Suprapubic skin (tissue), 4 donors: ENCODE measurements at places on chromosomes 2 and 18.

GRCh38 chr2:168920504-168921157 lies 19.5 kb downstream of the G6PC2 start:
- H3K4me1 ChIP-seq, result no peaks in the 10 kb centered on the region
- no peaks in the 10 kb centered on the region for H3K36me3 ChIP-seq
- no peak for DNase-seq
- no peak overlapping the region for H3K4me3 ChIP-seq
- no peaks in the 10 kb centered on the region for H3K27me3 ChIP-seq
- no peak overlapping the region for H3K27ac ChIP-seq

- DNase-seq, result no peak
- H3K36me3 ChIP-seq, result no peaks in the 10 kb centered on the region
- peaks cover 3% of the 10 kb centered on the region for H3K4me1 ChIP-seq
- no peak overlapping the region for H3K27ac ChIP-seq
- H3K27me3 ChIP-seq, result peaks cover 13% of the 10 kb centered on the region
- no peak overlapping the region for H3K4me3 ChIP-seq
Measured at GRCh38 chr18:47413327-47413726, 161.9 kb upstream of the SKOR2 start.

- no peaks in the 10 kb centered on the region for H3K27me3 ChIP-seq
- H3K36me3 ChIP-seq, result no peaks in the 10 kb centered on the region
- no peak overlapping the region for H3K27ac ChIP-seq
Measured at GRCh38 chr2:96148410-96149217, 3.4 kb upstream of the DUSP2 start.

- H3K4me1 ChIP-seq, result no peaks in the 10 kb centered on the region
- H3K27me3 ChIP-seq, result no peaks in the 10 kb centered on the region
- DNase-seq, result no peak
- no peak overlapping the region for H3K4me3 ChIP-seq
- H3K27ac ChIP-seq, result no peak overlapping the region
- no peaks in the 10 kb centered on the region for H3K36me3 ChIP-seq
Measured at GRCh38 chr2:38935568-38936172, 46.0 kb downstream of the ARHGEF33 start.

- H3K4me3 ChIP-seq, result no peak overlapping the region
- no peak overlapping the region for H3K27ac ChIP-seq
- H3K27me3 ChIP-seq, result peaks cover 90% of the 10 kb centered on the region
- H3K4me1 ChIP-seq, result peaks cover 66% of the 10 kb centered on the region
Measured at GRCh38 chr2:199461711-199462346, 4.1 kb upstream of the SATB2 start.

GRCh38 chr2:30877833-30878232 lies 70.6 kb upstream of the CAPN13 start:
- H3K4me3 ChIP-seq, result no peak overlapping the region
- no peak overlapping the region for H3K27ac ChIP-seq
- no peaks in the 10 kb centered on the region for H3K36me3 ChIP-seq
- no peaks in the 10 kb centered on the region for H3K4me1 ChIP-seq

DNA sequence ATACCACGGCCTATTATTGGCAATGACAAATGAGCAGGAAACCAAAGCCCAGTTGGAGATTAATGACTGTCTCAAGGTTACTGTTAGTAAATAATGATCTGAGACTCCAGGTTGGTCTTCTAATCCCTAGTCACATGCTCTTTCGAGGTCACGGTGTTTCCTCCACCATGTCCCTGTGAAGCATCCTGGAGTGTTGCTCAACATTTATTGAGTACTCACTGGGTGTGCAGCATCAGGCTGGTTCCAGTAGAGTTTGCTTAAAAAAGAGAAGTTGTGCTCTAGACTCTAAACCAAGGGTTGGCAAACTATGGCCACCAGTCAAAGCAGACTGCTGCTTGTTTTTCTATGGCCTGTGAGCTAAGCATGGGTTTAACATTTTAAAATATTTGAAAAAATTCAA lies 263.8 kb upstream of the ATP5MC3 start:
- H3K36me3 ChIP-seq, result no peaks in the 10 kb centered on the region
- no peak for DNase-seq
- no peak overlapping the region for H3K4me3 ChIP-seq
- H3K27ac ChIP-seq, result no peak overlapping the region
- H3K27me3 ChIP-seq, result no peaks in the 10 kb centered on the region
- no peaks in the 10 kb centered on the region for H3K4me1 ChIP-seq

DNA sequence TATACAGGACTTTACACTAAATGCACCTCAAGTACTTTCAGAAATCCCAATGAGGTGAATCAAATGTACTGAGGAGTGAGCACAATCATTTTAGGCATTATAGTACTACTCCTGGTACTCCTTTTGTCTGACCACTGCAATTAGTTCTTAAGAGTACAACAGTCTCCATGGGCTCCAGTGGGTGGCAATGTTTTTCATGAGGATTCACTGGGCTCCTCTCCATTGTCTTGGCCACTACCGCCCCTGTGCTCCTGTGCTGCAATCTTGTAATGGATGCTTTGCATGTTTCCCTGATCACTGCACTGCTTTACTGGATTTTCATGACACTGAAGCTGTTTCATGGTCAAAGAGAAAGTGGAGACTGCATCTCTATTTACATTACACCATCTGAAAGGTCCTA lies 268.5 kb upstream of the ZSWIM2 start:
- H3K4me1 ChIP-seq, result no peaks in the 10 kb centered on the region
- H3K27ac ChIP-seq, result no peak overlapping the region
- no peak overlapping the region for H3K4me3 ChIP-seq
- no peaks in the 10 kb centered on the region for H3K36me3 ChIP-seq
- DNase-seq, result no peak

- no peak overlapping the region for H3K27ac ChIP-seq
- H3K27me3 ChIP-seq, result no peaks in the 10 kb centered on the region
Measured at GRCh38 chr2:216732334-216732733, 37.0 kb upstream of the IGFBP5 start.

GRCh38 chr2:162328424-162329157 lies 10.1 kb upstream of the IFIH1 start:
- no peaks in the 10 kb centered on the region for H3K27me3 ChIP-seq
- H3K27ac ChIP-seq, result no peak overlapping the region

- no peak overlapping the region for H3K4me3 ChIP-seq
- H3K4me1 ChIP-seq, result no peaks in the 10 kb centered on the region
- no peaks in the 10 kb centered on the region for H3K27me3 ChIP-seq
- no peak overlapping the region for H3K27ac ChIP-seq
- no peaks in the 10 kb centered on the region for H3K36me3 ChIP-seq
Measured at GRCh38 chr18:41436772-41437171, 518.3 kb upstream of the PIK3C3 start.

GRCh38 chr2:80269806-80270205 lies 34.7 kb downstream of the LRRTM1 start:
- no peak overlapping the region for H3K27ac ChIP-seq
- no peaks in the 10 kb centered on the region for H3K4me1 ChIP-seq
- no peaks in the 10 kb centered on the region for H3K27me3 ChIP-seq
- DNase-seq, result no peak
- H3K36me3 ChIP-seq, result no peaks in the 10 kb centered on the region

- peaks cover 52% of the 10 kb centered on the region for H3K36me3 ChIP-seq
- H3K27me3 ChIP-seq, result no peaks in the 10 kb centered on the region
- no peaks in the 10 kb centered on the region for H3K4me1 ChIP-seq
- no peak overlapping the region for H3K4me3 ChIP-seq
- DNase-seq, result no peak
Measured at GRCh38 chr2:38808677-38809076, 30.7 kb downstream of the GEMIN6 start.

- H3K4me3 ChIP-seq, result no peak overlapping the region
- no peaks in the 10 kb centered on the region for H3K36me3 ChIP-seq
- peaks cover 24% of the 10 kb centered on the region for H3K4me1 ChIP-seq
- no peak overlapping the region for H3K27ac ChIP-seq
- DNase-seq, result peak; percentile 76
Measured at GRCh38 chr2:240397924-240398645, 37.4 kb upstream of the GPC1 start.

DNA sequence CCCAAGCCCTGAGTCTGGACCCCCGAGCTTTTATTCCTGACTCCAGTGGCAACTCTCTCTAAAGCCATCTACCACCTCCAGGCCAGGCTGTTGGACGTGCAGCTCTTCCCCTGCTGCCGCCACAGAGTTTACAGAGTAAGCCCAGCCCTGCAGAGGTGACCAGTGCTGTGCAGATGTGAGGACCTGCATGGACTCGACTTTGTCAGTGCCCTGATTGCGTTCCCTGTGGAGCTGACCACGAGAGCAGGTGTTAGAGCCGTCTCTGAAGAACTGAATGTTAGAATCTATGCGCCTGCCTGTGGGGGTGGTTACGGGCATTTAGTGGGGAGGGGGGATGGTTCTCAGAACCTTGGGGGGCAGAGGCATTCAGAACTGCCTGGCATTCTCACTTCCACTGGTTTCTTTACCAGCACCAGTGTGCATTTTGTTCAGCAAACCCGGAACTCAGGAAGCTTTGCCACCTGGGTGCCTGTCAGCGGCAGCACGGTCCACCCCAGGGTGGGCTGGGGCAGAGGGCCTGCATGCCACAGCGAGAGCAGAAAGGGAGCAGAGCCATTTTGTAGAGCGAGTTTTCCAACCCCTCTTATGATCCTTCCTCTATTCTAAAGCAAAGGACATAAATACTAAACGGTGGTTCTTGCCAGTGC lies 137.9 kb downstream of the KLHL29 start:
- H3K27me3 ChIP-seq, result no peaks in the 10 kb centered on the region
- H3K36me3 ChIP-seq, result no peaks in the 10 kb centered on the region
- no peak overlapping the region for H3K27ac ChIP-seq
- H3K4me1 ChIP-seq, result peaks cover 44% of the 10 kb centered on the region
- no peak overlapping the region for H3K4me3 ChIP-seq

DNA sequence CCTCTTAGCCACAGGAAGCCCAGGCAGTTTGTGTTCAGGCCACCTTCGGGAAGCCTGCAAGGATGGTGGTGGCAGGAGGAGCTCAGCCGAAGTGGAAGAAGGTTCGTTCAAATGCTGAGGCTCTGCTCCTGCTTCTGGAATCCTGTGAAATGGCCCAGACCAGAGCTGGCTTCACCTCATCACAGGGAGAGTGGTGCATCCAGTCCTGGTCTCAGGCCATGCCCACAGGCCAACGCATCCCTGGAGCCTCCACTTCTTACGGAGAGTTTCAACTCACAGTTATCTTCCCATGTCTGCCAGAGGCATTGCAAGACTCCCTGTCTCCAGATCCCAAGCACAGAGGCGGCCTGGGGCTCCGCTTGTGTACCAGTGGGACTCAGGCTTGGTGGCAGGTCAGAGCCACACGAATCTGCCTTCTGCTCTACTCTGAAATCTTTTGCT lies 82.3 kb downstream of the NDUFA10 start:
- H3K27me3 ChIP-seq, result no peaks in the 10 kb centered on the region
- no peak overlapping the region for H3K4me3 ChIP-seq
- no peaks in the 10 kb centered on the region for H3K4me1 ChIP-seq

DNA sequence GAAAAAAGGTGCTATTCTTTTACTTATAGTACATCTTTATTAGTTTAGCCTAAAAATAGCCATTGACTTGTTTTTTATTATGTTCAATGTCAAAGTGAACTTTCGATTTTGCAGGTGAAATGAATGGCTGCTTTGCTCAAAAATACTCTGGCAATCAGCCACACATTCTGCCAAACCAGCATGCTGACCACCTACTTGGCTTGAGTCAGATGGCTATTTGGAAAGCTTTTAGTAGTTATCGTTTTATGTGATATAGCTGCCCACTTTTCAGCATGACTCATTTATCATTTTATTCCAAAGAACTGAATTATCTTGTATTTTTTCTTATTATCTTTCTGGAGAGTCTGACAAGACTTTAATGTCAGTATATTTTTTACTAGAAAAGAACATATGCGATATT lies 1615.8 kb upstream of the TMEFF2 start:
- no peaks in the 10 kb centered on the region for H3K27me3 ChIP-seq
- DNase-seq, result no peak
- no peaks in the 10 kb centered on the region for H3K36me3 ChIP-seq
- H3K4me1 ChIP-seq, result no peaks in the 10 kb centered on the region

GRCh38 chr2:239108459-239108858 lies 260.6 kb downstream of the TWIST2 start:
- H3K36me3 ChIP-seq, result peaks cover 83% of the 10 kb centered on the region
- no peak overlapping the region for H3K27ac ChIP-seq
- H3K27me3 ChIP-seq, result no peaks in the 10 kb centered on the region

GRCh38 chr2:189214484-189214883 lies 34.9 kb upstream of the COL5A2 start:
- H3K36me3 ChIP-seq, result no peaks in the 10 kb centered on the region
- DNase-seq, result no peak
- no peak overlapping the region for H3K27ac ChIP-seq
- peaks cover 13% of the 10 kb centered on the region for H3K4me1 ChIP-seq
- no peak overlapping the region for H3K4me3 ChIP-seq

- H3K4me1 ChIP-seq, result peaks cover 54% of the 10 kb centered on the region
- no peak for DNase-seq
- peak overlapping the region; percentile 72 for H3K27ac ChIP-seq
- no peaks in the 10 kb centered on the region for H3K36me3 ChIP-seq
- H3K4me3 ChIP-seq, result peak overlapping the region; percentile 69
- H3K27me3 ChIP-seq, result no peaks in the 10 kb centered on the region
Measured at GRCh38 chr2:96145848-96146152, 560 bp upstream of the DUSP2 start.

DNA sequence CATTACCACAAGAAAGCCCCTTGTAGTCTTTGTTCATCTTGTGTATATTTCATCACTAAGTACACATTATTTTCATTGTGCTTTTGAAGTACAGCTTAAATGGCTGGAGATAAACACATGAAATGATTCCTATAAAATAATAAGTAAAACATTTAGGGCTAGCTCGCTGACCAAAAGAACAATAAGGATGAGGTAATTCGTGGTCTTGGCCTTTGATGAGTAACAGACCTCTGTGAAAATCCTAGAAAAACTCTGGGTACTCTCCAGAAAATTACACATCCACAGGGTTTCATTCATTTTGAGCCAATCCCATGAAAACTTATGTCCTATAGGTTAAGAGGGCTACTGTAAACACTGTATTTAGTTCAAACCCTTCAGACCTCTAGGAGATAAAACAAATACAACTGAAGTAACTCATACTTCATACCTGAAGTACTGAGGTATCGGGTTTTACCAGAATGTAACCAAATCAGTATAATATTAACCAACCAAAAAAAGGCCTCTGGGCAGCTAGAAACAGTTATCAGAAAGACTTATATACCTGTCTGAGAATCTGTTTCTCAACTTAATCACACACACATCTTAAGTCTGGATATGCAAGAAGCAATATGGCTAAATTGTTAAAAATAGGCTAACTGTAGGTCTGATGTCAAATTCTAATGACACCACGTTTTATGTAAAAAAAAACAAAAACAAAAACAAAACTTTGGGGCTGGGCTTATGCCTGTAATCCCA lies 31.0 kb downstream of the CFAP36 start:
- no peak overlapping the region for H3K4me3 ChIP-seq
- H3K27me3 ChIP-seq, result no peaks in the 10 kb centered on the region
- H3K4me1 ChIP-seq, result no peaks in the 10 kb centered on the region
- no peak overlapping the region for H3K27ac ChIP-seq

DNA sequence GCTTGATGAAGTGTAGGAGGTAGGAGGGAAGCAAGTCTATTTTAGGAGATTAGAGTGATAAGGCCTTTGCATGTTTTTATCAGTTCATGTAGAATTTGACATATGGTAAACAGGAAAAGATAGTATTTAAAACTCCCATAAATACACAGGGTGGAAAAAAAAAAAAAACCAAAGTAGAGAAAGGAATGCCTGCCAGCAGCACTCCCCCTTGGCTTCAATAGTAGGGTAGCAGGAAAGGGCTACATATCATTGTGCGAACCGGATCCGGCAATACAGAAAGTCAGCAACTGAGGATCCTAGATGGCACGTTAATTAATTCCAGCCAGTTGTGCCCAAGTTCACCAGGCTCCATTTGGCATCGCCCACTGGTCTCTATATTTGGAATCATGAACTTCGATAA lies 159.6 kb upstream of the SMIM21 start:
- no peaks in the 10 kb centered on the region for H3K27me3 ChIP-seq
- no peak overlapping the region for H3K27ac ChIP-seq
- DNase-seq, result no peak
